Subcutaneous preadipocyte (primary cell): ENCODE measurements at places on chromosomes 4 and X. TPM values are rescaled to one million over a fixed set of nuclear protein-coding genes. Genes with fewer than 3 reads are reported as not detected.

Gene STEEP1
- total RNA-seq = 15.4 and 22.1 TPM in 2 replicates

Gene MTCP1
- total RNA-seq = 8.1 and 11.7 TPM in 2 replicates

Gene ETDB
- not detected in 2 replicates for total RNA-seq

Gene TMEM185A
- 11.4 and 12.3 TPM in 2 replicates for total RNA-seq

Gene REELD1
- total RNA-seq = not detected in 2 replicates

Gene FRMD7
- total RNA-seq = under 0.01 TPM in 1 of 2 replicates, not detected in the other

Gene ZNF81
- 4.0 and 5.9 TPM in 2 replicates for total RNA-seq
